ENCODE measurements at places on chromosomes 12 and 14.

DNA sequence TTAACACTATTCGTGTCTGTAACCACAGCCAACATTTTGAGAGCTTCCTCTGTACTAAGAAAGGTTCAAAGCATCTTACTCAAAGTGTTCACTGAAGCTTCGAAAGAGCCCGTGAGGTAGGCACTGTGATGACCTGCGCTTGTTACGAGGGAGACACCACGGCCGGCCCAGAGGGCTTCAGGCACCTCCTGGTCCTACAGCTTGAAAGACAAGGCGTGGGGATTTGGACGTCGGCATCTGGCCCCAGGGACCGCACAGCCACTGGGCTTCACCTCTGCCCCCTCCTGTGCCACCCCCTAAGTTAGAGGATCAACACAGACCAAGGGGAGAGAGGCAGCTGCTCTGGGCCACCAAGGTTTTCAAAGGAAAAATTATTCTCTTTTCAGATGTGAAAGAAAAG is 75.6 kb downstream of the RIMBP2 start:
- no peak for DNase-seq

DNA sequence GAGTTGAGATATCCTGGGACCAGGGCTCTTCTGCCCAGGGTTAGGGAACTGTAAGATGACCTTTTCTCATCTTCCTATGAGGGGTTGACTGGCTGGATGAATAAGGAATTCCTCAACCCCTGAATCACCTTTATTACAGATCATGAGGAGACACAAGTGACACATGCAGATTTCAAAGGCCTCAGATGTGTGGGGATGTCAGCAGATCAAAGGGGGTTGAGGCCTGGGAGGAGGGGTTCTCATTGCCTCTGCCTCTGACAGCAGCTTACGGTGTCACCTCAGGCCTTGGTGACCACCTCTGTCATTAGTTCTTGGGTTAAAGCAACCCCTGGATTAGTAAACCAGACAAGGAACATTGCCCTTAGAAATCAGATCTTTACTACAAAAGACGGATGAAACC is 2.1 kb upstream of the KRT72 start:
- DNase-seq = no peak

- no peak for DNase-seq
Observed at GRCh38 chr14:61409782-61410181, 88.4 kb downstream of the PRKCH start.

GRCh38 chr12:82660541-82661325 is 26.0 kb upstream of the TMTC2 start:
- no peak for DNase-seq

DNA sequence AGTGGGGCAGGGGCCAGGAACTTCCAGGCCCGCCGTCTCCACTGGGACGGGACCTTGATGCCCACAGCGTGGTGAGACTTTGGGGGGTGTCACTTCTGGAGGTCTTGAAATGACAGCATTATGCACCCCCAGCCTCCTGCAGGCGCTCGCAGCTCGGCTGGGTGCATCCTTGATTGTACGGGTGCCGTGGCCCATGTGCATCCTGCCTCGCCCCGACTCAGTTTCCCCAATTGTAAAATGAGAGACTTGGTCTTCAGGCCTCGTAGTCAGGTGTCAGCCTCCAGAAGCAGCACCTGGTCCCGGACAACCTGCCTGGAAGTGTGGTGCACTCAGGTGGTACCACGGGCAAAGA is 8.9 kb upstream of the PUS1 start:
- no peak for DNase-seq

- no peak for DNase-seq
Observed at GRCh38 chr14:103606963-103607668, 21.9 kb upstream of the KLC1 start.

- DNase-seq = no peak
Observed at GRCh38 chr14:54784060-54784459, 118.6 kb downstream of the GCH1 start.

DNA sequence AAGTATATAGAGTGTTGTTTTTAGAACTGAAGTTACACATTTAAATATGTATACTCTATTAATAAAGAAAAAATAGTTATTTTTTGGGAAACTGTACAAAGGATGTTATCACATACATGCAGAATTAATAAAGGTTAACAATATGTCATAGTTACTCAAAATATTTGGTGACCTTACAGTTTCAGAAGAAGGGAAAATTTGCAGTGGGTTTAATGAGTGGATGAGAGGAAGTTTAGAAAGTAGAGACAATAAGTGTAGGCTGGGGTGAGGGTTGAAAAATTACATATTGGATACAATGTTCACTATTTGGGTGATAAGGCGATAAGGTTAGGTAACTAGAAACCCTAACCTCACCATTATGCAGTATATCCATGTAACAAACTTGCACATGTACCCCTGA is 13.5 kb downstream of the WNK1 start:
- DNase-seq = no peak

- no peak for DNase-seq
Observed at GRCh38 chr14:100070310-100070709, 5.1 kb downstream of the EVL start.

- no peak for DNase-seq
Observed at GRCh38 chr14:90429754-90430153, 32.9 kb downstream of the CALM1 start.

Measured in stimulated activated CD4-positive, alpha-beta T cell treated with anti-CD3 and anti-CD28 coated beads, TNF-alpha, amount 100 ng/mL, for 48 hours (primary cell).